ENCODE measurements at places on chromosomes 7 and 10.

GRCh38 chr7:91632234-91632940 lies 248.1 kb downstream of the MTERF1 start:
- no peak for DNase-seq

DNA sequence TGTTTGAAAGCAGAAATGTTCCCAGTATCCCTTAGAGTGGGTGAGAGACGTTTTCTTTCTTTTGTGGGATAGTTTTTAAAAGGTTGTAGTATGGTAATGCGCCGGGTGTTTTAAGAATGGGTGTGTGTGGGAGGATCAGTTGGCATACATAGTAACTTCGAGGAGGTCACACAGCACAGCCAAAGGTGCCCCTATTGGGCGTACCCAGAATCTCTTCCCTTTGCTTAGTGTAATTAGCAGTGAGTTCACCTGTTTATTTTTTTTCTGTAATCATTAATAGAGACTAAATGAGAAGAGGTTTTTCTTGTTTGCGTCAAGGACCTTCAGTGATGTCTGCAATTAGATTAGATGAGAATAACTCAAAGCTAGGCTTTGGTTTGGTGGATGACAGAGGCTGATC lies 1.5 kb downstream of the PLEKHA8 start:
- peak; percentile 33 for DNase-seq

DNA sequence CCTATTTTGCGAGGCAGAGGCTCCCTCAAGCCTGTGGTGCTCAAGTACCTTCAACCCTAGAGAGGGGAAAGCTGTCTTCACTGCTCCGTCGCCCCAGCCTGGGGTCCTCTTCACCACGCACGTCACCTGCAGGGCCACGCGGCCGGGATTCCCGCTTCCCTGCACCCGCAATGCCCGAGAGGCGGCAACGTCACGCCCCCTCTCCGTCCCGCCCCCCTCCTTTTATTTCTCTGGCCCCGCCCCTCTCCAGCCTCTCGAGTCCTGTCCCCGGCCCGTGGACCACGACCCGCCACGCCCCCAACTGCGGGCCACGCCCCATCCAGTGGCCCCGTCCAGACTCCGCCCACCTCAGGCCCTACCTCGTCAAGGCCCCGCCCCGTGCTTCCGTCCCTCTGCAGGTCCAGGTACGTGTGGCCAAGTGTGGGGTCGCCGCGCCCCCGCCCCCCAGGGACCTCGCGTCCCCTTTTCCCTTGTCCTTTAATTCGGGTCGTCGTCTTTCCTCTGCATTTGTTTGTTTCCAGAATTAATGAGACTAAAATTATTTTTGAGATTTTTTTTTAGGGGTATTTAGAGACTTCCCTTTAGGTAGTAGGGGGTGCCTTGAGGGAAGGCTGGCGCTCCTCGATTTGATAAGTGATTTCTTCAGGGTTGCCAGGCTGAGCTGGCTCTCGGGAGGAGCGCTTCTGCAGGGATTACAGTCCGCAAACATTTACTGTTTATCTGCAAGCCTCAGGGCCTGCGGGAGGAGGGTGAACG lies 69.8 kb upstream of the BAIAP2L1 start:
- peak; percentile 1 for DNase-seq

DNA sequence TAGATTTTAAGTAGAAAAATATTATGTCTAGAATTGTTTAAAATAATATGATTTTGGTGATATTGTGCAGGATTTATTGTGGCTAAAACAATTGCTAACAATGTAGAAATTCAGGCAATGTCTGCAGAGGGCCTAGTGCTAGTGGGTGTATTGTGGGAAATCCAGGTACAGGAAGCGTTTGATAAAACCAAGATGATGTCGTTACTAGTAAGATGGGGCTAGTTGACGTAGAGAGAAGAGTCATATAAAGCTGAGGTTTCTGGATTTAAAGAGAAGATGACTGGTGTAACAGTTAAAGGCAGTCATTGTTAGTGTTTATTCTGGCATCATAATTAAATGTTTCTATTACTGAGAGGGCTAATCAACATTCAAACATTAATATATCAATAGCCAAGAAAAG lies 43.5 kb downstream of the ADK start:
- peak; percentile 50 for DNase-seq

- DNase-seq, result no peak
Measured at GRCh38 chr10:46312953-46313352, 26.2 kb downstream of the ANTXRL start.

GRCh38 chr7:28725045-28725642 lies 233.0 kb downstream of the TRIL start:
- DNase-seq, result no peak

DNA sequence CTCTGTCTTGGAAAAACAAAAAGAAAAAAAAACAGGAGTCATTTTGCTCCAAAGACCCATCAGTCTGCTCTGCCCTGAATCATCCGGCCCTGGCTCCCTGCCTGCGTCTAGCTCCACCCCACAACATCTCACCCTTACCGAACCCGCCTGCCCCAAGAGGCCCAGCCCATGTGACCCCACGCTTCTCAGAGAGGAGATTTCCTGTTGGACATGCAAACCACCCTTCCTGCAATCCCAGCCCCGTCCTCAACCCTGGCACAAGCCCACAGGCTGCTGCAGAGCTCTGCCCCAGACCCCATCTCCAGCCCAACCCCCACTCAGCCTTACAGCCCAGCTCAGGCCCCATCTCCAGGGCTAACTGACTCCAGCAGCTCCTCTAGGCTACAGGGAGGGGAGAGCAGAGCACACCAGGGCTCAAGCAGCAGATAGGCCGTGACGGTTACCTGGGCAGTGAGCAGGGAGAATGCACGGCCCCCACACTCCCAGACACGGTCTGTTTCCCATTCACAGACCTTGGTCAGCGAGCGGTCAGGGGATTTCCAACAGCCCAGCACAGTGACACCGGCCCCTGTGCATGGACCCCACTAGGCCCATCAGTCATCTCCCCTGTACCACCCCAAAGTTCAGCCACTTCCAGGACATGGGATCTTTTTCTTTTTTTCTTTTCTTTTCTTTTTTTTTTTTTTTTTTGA lies 69.9 kb upstream of the GTF2I start:
- no peak for DNase-seq

DNA sequence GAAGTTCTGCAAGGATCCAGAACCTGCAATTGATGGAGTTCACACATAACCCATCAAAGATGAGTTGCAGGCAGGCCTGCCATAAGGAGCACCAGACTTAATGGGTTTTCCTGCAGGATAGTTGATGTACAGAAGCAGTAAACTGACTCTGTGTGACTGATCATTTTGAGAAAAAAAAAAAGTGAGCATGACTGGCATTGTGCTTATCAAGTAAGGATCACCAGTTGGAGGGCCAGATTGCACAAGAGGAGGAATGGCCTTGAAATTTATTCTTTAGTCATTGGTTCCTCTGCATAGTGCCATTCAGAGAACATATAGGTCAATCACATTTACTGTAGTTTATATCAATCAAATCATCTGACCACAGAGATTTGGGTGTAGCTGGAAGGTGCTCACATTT lies 3.8 kb downstream of the CYP3A43 start:
- no peak for DNase-seq

- DNase-seq, result peak; percentile 42
Measured at GRCh38 chr10:70925377-70926225, 37.2 kb upstream of the PCBD1 start.

DNA sequence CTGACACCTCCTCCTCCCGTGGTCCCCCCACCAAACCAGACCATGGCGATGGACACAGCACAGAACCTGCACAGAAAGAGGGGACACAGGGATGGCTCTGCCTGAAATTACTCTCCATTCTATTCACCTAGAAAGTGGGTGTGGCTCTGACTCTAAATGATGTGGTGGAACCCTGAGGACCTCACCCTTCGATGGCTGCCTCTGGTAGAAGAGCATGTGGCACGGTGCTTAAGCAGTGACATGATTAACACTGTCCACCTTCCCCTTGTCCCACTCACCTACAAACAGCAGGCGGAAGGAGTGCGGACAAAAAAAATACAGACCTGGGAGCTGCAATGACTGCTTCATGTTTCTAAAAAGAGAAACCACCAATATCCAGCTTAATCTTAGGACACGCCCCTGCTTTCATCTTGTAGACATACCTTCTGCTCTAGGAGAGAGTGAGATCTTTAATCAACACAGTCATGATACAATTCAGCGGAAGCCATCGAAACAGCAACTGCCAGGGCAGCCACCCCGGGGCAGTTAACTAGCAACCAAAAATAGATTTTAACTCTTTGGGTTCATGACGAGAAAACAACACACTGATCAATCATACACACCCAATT lies 11.4 kb downstream of the JCAD start:
- DNase-seq, result peak; percentile 35

DNA sequence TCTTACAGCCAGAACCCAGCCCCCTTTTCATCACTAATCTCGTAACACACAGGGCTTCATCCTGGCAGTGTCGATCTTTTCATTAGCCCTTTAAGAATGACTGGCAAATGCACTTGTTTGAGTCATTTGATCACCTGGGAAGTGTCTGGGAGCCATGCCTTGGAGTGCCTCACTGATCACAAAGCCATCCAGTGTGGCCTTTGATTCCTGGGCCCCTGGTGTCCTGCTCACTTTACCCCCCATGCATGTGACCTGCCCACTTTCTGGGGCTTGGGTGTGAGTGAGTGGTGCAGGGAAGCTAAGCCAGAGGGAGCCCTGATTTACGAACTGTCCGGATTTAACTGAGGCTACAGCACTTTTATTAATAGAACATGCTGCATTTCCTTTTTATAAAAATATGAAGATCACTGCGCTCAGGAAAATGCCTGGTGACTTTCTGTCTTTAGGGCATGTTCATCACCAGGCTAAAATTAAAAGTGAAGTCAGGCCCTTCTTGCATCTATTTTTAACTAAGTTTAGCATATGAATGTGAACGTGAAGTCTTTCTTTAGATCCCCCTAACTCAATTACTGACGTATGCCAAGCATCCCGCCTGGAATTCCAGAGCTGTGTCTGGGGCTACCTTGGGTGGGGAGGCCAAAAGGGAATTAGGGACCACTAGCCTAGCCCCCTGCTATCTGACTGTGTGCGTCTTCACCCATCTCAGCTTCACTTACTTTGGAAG lies 23.6 kb downstream of the RBM20 start:
- DNase-seq, result no peak

- DNase-seq, result no peak
Measured at GRCh38 chr7:76040126-76040525, 7.7 kb downstream of the STYXL1 start.

- DNase-seq, result no peak
Measured at GRCh38 chr7:55128693-55129394, 110.0 kb downstream of the EGFR start.

GRCh38 chr7:50733552-50733951 lies 49.1 kb downstream of the GRB10 start:
- DNase-seq, result no peak

DNA sequence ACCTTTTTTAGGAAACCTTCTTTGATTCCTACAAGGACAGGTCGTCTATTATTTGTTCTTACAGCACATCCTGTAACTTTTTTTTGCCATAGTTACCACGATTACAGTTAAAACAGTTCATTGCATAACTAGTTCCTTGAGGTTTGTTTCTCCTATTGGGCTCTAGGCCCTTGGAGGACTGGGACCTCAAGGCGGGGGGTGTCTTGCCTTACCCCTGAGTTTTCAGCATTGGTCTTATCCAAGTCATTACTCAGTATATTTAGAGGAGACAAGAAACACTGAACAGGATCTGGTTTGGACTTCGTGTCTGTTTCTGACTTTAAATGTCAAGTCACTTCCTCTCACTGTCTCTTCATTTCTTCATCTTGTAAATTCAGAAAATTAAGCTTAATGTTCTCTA lies 369.8 kb downstream of the SDK1 start:
- no peak for DNase-seq

DNA sequence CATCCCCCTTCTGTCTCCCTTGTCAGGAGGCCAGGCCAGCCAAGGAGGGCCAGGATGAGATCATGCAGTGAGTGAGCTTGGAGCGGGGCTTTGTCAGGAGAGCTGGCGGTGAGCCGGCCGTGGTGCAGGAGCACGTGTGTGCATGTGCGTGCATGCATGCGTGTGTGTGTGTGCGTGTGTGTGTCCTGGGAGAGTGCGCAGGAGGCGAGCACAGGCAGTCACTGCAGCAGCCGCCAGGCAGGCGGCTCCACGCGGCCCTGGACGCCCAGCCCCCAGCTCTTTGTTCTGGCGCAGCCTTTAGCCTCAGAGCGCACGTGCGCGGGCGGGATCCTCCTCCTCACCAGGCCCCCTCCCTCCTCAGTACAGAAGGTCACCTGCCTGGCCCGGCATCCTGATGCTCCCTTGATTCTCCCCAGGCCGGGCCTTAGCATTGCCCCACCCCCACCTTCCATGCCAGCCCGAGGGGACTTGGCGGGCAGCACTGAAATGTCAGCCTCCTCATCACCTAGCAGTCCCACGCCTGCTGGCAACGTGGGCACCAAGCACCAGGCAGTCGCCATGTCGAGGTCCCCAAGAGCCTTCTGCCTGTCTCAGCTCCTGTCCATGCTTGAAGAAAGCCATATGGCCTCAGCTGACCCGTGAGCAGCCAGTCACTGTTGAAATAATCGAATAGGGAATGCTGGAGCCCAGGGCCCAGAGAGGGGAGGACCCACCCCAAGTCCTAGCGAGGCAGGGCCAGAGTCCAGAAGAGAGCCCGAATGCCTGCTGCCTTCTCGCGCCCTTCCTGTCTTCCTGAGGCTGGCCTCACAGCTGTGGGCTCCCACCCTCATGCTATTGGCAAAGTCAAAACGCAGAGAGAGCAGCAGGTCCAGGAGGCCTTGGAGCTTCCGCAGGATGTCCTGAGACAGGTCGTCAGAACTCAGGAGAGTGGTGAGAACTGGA lies 125.9 kb upstream of the PPIF start:
- DNase-seq, result no peak

DNA sequence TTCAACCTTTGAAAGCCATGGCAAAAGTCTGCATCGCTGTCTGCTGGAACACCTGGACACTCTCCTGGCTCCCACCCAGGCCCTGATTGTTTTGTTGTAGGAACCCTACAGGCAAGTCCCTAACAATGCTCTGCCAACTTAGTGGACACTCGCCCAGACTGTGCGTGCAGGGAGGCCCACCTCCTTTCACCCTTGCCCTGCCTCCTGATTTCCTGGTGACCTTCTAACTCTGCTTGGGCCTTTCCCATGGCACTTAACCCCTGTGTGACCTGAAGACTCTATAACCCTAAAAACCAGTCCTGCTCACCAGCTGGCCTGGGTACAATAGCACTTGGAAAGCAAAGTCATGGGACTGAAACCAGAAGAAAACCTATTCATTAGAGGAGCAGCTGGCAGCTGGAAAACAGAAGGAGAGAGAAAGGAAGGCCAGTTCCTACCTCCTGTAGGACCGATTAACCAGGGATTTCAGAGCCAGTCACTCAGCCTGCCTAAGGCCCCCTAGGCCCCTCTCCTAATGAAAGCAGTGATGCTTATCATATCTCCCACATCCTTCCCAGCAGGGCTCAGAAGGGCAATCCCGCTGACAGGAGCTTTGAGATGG lies 82.7 kb upstream of the KMT2E start:
- no peak for DNase-seq
